A549 treated with Mapracorat at 1 μM for 4 hours (cell line): ENCODE measurements at places on chromosomes 2 and 18. TPM values are rescaled to one million over a fixed set of nuclear protein-coding genes. Genes with fewer than 3 reads are reported as not detected.

Gene CYP26B1
- 10.8 to 16.9 TPM (median 15.1 TPM) in 5 replicates for total RNA-seq

Gene DSG1
- not detected in 5 replicates for total RNA-seq

Gene DSEL
- total RNA-seq: 0.31 to 0.47 TPM (median 0.40 TPM) in 5 replicates

Gene MC2R
- not detected in 5 replicates for total RNA-seq

Gene PFN4
- total RNA-seq: 1.1 to 1.9 TPM (median 1.9 TPM) in 5 replicates

Gene WDR12
- 50.2 to 73.5 TPM (median 69.1 TPM) in 5 replicates for total RNA-seq

Gene IGFBP5
- total RNA-seq: 0.08 to 0.25 TPM (median 0.20 TPM) in 5 replicates

Gene AFF3
- total RNA-seq: 0.01 to 0.08 TPM (median 0.08 TPM) in 3 of 5 replicates, not detected in the others

Gene GRHL1
- total RNA-seq: 0.88 to 1.5 TPM (median 1.1 TPM) in 5 replicates

Gene RIT2
- not detected in 5 replicates for total RNA-seq

Gene PRSS56
- total RNA-seq: 0.07 to 0.21 TPM (median 0.12 TPM) in 5 replicates

Gene DHRS9
- total RNA-seq: 2.7 to 4.3 TPM (median 3.4 TPM) in 5 replicates

Gene IL1R2
- total RNA-seq: 0.85 to 1.9 TPM (median 1.2 TPM) in 5 replicates

Gene EIF2AK2
- total RNA-seq: 15.0 to 25.1 TPM (median 22.6 TPM) in 5 replicates

Gene ZAP70
- total RNA-seq: 0.27 TPM in 1 of 5 replicates, not detected in the others

Gene CASP10
- 1.5 to 2.1 TPM (median 1.8 TPM) in 5 replicates for total RNA-seq

Gene CCDC121
- total RNA-seq: 3.4 to 4.3 TPM (median 3.8 TPM) in 5 replicates

Gene GATA6
- 1.1 to 2.0 TPM (median 1.6 TPM) in 5 replicates for total RNA-seq

Gene CIB4
- total RNA-seq: 0.31 to 0.38 TPM (median 0.35 TPM) in 3 of 5 replicates, not detected in the others

Gene ITSN2
- 15.2 to 23.2 TPM (median 21.6 TPM) in 5 replicates for total RNA-seq

Gene ERMN
- total RNA-seq: not detected in 5 replicates

Gene SATB2
- total RNA-seq: 2.3 to 3.7 TPM (median 2.9 TPM) in 5 replicates

Gene MRPS9
- 28.8 to 34.6 TPM (median 32.1 TPM) in 5 replicates for total RNA-seq

Gene CPLX4
- not detected in 5 replicates for total RNA-seq

Gene ANKRD62
- total RNA-seq: not detected in 5 replicates

Gene ZNF396
- total RNA-seq: 0.56 to 1.4 TPM (median 0.82 TPM) in 5 replicates

Gene CHRND
- total RNA-seq: not detected in 5 replicates

Gene TTR
- 0.28 TPM in 1 of 5 replicates, not detected in the others for total RNA-seq
